ENCODE measurements at places on chromosomes 1 and 21.

GRCh38 chr21:15065392-15066122 is 757 bp upstream of the NRIP1 start:
- H3K4me1 ChIP-seq, result peaks cover 17% of the 10 kb centered on the region
- DNase-seq, result no peak
- peak overlapping the region; percentile 98 for H3K4me3 ChIP-seq
- H3K36me3 ChIP-seq, result no peaks in the 10 kb centered on the region
- peak overlapping the region; percentile 97 for H3K27ac ChIP-seq

DNA sequence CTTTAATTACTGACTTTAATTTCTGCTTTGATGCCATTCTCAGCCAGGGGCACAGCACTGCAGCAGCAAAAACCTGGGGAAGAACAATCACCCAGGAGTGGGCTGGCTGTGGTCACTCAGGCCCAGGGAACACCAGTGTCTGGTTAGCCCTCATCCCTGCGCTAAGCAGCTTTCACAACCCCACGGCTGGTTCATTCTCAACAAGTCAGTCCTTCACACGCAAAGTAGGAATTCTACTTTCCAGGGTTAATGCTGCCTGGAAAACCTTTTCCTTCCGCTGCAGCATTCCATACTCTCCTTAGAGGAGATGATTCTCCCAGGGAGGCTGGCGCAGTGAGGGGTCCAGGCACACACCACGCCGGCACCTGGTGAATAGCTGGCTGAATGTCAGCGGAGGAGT is 24.3 kb upstream of the KCNE1 start:
- no peak for DNase-seq
- no peak overlapping the region for H3K27ac ChIP-seq
- H3K4me1 ChIP-seq, result no peaks in the 10 kb centered on the region
- H3K27me3 ChIP-seq, result no peaks in the 10 kb centered on the region
- H3K4me3 ChIP-seq, result no peak overlapping the region

DNA sequence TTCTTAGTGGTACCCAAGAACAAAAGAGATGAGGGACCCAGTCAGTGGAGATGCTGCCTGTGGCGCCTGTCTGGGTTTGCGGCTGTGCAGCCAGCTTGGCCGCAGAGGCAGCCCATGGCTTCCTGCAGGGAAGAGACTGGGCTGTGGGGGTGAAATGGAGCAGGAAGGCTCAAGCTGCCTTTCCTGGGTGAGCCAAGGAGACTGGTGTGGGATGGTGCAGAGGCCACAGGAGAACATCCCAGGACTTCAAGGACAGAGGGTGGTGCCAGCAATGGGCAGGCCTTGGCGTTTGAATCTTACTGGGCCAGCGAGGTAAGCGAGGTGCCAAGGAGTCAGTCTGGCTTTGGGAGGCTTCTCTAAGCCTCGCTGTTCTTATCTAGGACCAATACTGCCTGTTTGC is 26.4 kb downstream of the KCNA10 start:
- H3K36me3 ChIP-seq, result no peaks in the 10 kb centered on the region
- no peaks in the 10 kb centered on the region for H3K27me3 ChIP-seq
- H3K27ac ChIP-seq, result no peak overlapping the region
- no peak overlapping the region for H3K4me3 ChIP-seq

DNA sequence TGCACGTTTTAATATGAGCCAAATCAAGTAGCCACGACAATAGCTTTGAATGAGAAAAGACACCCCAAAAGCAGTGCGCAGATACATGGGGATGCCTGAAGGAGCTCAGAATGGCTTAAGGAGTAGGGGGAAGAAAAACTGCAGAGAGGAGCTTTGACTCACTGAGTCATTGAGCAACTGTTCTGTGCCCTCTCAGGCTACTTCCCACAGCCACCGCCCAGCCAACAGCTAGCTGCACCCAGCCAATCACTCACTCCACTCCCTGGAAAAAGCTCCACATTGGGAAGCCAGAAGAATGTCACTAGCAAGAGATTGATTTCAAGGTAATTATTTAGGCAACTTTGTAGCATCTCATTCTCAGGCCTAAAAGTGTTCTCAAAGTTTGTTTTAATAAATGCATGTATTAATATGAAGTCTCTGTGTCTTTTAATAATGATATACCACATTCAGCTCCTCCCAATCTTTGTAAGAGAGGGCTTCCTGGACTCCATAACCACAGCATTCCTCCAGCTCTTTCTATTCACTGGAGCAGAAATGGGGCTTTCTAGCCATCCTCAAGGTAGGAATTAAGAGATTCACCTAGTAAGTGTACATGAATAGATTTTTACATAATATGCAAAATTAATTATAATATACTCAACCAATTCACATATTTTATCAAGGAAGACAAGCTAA is 16.8 kb downstream of the DUSP10 start:
- peaks cover 22% of the 10 kb centered on the region for H3K4me1 ChIP-seq
- DNase-seq, result peak; percentile 79
- no peak overlapping the region for H3K4me3 ChIP-seq
- H3K27me3 ChIP-seq, result no peaks in the 10 kb centered on the region
- H3K27ac ChIP-seq, result no peak overlapping the region
- H3K36me3 ChIP-seq, result no peaks in the 10 kb centered on the region

GRCh38 chr1:77349275-77349674 is 67.5 kb downstream of the AK5 start:
- H3K4me1 ChIP-seq, result no peaks in the 10 kb centered on the region
- H3K27ac ChIP-seq, result no peak overlapping the region
- no peaks in the 10 kb centered on the region for H3K27me3 ChIP-seq
- H3K36me3 ChIP-seq, result no peaks in the 10 kb centered on the region
- H3K4me3 ChIP-seq, result no peak overlapping the region
- DNase-seq, result no peak
